ENCODE measurements at places on chromosomes 3 and 15.
A peak's percentile ranks its signal among the peaks of the same experiment; 100 is the strongest.

DNA sequence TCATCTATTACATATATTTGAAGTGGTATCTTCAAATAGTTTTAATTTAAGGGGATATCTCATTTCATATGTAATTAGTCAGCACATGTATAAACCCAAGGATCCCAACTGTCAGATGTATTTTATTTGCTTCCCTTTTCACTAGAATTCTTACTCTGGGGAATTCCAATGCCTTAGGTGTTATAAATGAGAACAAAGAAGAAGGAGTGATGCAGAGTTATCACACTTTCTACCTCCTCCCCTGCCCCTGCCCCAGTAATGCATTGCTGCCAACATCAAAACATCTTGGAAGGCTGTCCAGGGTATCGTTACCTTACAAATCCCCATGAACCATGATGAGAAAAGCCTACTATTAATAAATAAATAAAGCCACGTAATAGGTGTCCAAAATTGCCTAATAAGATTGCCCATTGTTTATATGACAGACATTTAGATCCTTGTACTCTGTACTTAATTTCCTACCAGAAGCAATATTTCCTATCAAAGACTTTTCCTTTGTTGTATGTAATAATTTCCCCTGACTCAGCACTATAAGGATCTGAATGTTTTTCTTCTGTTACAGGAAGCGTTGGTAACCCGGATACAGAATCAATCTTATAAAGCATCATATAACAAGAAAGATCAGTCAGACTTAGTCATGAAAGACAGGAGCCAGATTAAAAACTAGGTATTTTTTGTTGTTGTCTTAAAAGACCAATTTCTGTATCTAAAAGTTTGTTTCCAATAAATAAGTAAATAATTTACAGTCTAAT is 38.8 kb downstream of the CBLB start:
- peak; percentile 19 for DNase-seq

DNA sequence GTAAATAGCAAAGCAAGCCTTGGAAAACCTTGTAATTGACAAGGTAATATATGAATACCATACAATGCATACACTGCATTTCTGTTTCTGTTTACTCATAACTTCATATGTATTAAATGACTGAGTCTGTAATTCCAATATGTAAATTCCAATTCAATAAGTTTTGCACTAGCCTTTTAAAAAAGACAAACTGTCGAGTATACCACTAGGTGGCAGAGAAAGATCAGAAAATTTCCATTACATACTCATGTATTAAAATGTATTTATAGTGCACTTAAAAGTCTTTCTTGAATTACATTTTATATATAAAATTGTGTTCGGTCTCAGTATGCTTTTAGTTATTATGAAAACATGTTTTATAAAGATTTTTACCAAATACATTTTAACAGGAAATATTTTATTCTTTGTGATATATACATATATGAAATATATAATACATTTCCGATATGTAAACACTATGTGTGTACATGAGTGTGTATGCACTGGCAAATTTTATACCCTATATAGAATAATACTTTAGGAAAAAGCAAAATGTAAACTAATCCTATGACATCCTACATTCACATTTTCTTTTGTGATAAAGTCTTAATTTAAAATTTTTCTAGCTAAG is 216.8 kb downstream of the VGLL3 start:
- peak; percentile 32 for DNase-seq

- no peak for DNase-seq
Measured at GRCh38 chr15:97761110-97761509, 199.4 kb upstream of the ARRDC4 start.

GRCh38 chr3:9473496-9474065 is 76.2 kb downstream of the SETD5 start:
- DNase-seq = no peak

DNA sequence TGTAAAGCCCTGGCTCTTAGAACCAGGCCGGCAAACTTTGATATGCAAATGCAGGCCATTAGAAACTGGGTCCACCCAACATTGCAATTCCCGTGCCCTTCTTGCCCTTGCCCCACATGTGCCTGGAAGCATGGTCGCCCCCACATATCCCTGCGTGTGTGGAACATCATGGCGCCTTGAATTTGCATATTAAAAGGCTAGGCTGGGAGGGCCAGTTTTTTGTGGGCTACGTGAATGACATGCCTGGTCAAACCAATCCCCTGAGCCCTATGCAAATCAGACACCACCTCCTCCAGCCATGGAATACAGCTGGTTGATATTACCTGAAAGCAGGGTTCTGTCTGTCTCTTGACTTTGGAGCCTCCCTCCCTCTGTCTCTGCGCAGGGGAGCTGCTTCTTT is 58.7 kb upstream of the ARHGEF26 start:
- DNase-seq = no peak

- DNase-seq = no peak
Measured at GRCh38 chr3:126883241-126883640, 99.7 kb upstream of the PLXNA1 start.

GRCh38 chr3:69781593-69781992 is 42.3 kb downstream of the MITF start:
- DNase-seq = no peak

DNA sequence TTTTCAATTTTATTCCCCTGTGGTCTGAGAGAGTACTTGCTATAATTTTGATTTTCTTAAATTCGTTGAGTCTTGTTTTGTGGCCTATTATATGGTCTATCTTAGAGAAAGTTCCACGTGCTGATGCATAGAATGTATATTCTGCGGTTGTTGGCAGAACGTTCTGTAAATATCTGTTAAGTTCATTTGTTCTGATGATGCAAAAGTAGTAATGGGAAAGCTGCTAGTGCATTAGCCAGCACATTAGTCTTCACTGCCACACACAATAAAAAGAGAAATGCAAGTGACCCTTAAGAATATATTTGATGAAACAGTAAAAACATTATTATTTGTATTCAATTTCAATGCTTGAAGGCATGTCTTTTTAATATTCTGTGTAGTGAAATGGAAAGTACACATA is 84.8 kb downstream of the GTPBP8 start:
- no peak for DNase-seq

- DNase-seq = no peak
Measured at GRCh38 chr3:184497804-184498203, 63.8 kb upstream of the EPHB3 start.

- no peak for DNase-seq
Measured at GRCh38 chr3:151367448-151367847, 17.1 kb downstream of the P2RY12 start.

DNA sequence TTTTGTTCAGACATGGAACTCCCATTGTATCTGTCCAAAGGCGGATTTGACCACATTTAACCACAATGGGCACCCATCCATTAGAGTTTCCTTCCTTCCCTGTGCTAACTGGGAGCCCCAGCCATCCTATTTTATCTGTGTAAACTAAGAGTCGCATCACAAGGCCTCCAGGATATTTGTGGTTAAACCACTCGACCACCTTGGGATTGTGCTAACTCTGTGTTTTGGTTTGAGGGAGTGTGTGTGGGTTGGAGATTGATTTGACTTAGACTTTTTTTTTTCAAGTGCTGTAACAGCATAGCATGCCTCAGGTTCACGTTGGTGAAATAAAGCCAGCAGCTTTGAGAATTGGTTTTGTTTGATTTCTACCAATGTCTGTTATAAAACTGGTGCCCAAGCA is 100.4 kb upstream of the TP63 start:
- no peak for DNase-seq

DNA sequence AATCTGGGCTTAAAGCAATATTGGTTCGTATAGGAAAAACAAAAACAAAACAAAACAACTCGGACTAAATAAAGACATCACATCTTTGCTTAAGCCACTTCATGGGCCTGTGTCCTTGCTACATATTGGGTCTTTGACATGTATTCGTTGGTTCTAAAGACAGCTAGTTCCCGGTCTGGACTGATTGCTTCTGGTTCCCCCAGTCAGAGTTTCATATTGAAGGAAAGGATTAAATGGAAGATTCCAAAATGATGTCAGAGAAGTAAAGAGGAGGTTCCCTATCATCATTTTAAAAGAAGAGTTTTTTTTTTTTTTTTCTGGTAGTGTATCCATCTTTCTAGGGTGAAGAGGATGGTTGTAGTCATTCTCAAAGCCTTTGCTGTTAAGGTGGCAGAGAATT is 2.3 kb downstream of the OXSR1 start:
- no peak for DNase-seq

- no peak for DNase-seq
Measured at GRCh38 chr3:53525765-53526703, 31.6 kb downstream of the CACNA1D start.

GRCh38 chr3:29291260-29291981 is 10.6 kb downstream of the RBMS3 start:
- DNase-seq = no peak

- DNase-seq = no peak
Measured at GRCh38 chr3:104520228-104520655, 846.5 kb upstream of the ALCAM start.

DNA sequence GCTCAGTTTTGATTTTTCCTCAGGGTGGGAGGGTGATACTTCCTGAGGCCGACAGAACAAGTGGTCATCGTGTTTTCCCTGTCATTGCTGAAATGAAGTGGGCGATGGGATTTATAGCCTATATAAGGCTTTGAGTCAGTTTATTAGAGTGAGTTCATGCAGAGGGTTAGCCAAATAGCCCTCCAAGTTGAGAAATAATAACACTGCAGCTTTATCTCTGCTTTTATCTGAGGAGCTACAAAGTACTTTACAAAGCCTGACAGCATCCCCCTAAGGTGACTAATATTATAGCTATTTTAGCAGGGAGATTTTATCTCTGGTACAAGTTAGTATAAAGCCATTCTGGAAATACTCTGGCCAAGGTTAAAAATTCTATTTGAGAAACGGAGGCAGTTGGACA is 389.6 kb downstream of the MFSD1 start:
- no peak for DNase-seq

DNA sequence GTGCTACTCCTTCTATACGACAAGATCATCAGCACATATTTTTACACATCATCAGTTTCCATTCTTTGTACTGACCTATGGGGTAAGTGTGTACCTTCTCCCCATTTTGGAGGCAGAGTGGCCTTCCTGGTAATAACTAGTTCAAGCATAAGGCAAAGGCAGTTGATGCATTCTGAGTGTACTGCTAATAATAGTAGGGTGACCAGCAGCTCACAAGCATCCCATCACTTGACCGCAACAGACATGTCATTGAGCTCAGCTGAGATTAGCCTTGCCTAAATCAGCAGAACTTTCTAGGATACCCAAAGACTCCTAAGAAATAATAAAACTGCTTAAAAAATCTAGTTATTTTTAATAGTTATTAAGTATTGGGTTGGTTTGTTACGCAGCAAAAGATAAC is 329.8 kb upstream of the FRG2C start:
- DNase-seq = no peak

- DNase-seq = no peak
Measured at GRCh38 chr15:40111888-40112287, 3.2 kb upstream of the BMF start.

- no peak for DNase-seq
Measured at GRCh38 chr3:178236555-178237277, 299.5 kb upstream of the KCNMB2 start.

- no peak for DNase-seq
Measured at GRCh38 chr3:124410471-124410870, 319.8 kb upstream of the UMPS start.

- DNase-seq = no peak
Measured at GRCh38 chr3:53503195-53503594, 8.8 kb downstream of the CACNA1D start.

DNA sequence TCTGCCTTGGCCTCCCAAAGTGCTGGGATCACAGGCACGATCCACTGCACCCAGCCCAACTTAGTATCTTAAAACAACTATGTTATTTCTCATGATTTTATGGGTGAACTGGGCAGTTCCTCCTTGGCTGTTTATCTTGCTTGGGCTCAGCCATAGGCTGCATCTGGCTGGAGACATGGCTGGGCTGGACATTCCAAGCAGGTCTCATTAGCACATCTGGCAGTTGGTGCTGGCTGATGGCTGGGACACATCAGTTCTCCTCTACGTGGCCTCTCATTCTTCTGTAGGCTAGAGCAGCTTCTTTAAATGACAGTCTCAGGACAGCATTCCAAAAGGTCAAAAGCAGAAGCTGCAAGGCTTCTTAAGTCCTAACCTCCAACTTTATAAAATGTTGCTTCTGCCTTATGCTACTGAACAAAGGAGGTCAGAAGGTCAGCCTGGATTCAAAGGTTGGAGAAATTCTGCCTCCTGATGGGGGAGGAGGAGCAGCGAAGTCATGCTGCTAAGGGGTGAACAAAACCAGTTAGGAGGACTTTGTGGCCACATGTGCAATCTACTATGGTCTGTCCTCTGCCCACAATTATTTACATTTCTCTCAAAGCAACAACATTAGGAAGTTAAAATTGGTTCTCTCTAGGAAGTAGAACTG is 144.0 kb downstream of the AQP9 start:
- peak; percentile 73 for DNase-seq

GRCh38 chr15:48642795-48643194 is 2.7 kb downstream of the FBN1 start:
- no peak for DNase-seq

- DNase-seq = no peak
Measured at GRCh38 chr3:108088146-108088545, 2.7 kb downstream of the CD47 start.

- DNase-seq = no peak
Measured at GRCh38 chr3:115699706-115700105, 76.4 kb downstream of the GAP43 start.

DNA sequence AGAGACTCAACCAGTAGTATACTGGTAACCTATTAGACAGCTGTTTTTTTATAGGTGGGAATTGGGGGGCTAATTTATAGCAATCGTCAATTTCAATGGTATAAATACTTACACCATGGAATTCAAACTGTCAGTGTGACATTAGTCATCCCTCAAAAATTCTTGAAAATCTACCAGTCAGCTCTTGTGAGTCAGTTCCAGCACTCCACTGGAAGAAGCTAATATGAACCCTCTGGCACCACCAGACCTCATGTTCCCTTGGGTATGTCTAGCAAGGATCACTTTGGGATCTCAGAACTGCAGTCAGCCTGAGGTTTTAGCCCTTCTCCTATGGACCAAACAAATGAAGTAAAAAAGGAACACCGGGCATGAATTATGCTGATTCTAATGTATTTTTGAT is 11.8 kb upstream of the UACA start:
- DNase-seq = peak; percentile 17

GRCh38 chr3:151796105-151796680 is 17.7 kb upstream of the AADAC start:
- DNase-seq = no peak

GRCh38 chr15:58064980-58065444 is 499 bp downstream of the ALDH1A2 start:
- peak; percentile 51 for DNase-seq

DNA sequence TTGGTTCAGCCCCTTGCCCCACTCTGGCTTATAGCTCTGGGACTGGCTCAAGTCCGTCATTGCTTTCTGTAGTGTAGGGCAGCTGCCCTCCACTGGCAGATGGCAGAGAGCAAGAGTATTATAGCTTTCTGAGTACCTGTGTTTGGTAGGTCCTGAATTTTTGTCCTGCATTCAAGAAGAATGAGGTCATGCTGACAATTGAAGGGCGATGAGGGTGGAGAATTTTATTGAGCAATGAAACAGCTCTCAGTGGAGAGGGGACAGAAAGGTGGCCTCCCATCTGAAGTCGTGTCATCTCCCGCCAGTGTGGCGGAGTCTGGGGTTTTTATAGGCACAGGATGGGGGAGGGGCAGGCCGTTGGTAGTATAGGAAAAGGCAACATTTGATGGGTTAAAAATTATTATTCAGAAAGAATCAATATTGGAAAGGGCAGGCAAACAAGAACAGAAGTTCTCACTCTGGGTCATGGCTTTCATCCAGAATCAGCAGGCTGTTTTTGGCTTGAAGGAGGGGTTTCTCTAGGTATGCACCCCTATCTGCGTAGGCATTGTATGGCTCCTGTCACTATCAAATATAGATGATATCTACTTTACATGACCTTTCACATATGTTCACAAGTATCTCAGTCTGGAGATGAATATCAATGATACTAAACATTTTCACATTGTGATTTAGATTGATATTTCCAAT is 1239.7 kb upstream of the ALCAM start:
- no peak for DNase-seq
